ENCODE measurements at places on chromosomes 7 and 10.

- H3K4me3 ChIP-seq: no peak overlapping the region
- peaks cover 60% of the 10 kb centered on the region for H3K27me3 ChIP-seq
- no peak overlapping the region for H3K27ac ChIP-seq
- DNase-seq: no peak
Measured at GRCh38 chr7:29809533-29810155, 3.3 kb downstream of the WIPF3 start.

- no peak overlapping the region for H3K27ac ChIP-seq
- DNase-seq: no peak
- no peaks in the 10 kb centered on the region for H3K4me1 ChIP-seq
- no peak overlapping the region for H3K4me3 ChIP-seq
Measured at GRCh38 chr10:125840955-125841354, 17.6 kb downstream of the BCCIP start.

DNA sequence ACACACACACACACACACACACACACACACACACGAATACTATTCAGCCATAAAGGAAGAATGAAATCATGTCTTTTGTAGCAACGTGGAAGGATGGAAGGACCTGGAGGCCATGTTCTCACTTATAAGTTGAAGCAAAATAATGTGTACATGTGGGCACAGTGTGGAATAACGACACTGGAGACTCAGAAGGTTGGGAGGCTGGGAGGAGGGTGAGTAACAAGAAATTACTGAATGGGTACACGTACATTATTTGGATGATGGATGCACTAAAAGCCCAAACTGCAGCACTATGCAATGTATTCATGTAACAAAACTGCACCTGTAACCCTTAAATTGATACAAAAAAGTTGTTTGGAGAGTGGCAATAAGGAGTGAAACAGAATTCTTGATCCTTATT lies 32.1 kb downstream of the KMT2C start:
- H3K27ac ChIP-seq: no peak overlapping the region
- H3K4me3 ChIP-seq: no peak overlapping the region
- no peaks in the 10 kb centered on the region for H3K27me3 ChIP-seq
- DNase-seq: no peak
- H3K4me1 ChIP-seq: no peaks in the 10 kb centered on the region

DNA sequence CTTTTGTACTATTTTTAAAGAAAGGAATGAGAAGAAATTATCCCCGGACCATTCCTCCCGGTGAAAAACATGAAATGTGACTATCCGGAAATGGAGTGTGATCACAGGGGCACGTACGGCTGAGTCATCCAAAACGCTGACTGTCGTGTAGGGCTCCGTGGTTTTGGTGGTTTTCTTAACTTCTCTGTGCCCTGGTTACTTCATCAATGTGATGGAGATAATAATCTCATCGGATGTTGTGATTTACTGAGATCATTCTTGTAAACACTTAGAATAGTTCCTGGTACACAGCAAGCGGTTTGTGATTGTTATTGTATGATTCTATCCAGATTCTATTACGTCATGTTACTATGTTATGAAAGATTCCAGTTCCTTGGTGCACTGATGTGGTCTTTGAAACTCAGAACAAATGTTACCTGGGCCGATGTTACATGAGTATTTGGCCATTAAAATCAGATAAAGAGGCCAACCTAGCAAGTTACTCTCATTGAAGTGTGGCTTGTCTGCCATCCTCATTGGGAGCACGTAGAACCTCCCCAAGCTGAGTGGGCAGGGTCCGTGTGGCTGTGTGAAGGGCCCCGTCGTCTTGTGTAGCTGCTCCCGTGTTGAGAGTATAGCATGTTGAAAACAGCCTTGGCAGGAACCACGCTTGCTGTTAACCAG lies 99.5 kb downstream of the CAMK1D start:
- peaks cover 2% of the 10 kb centered on the region for H3K36me3 ChIP-seq
- peak overlapping the region; percentile 72 for H3K27ac ChIP-seq
- DNase-seq: peak; percentile 81
- peaks cover 31% of the 10 kb centered on the region for H3K4me1 ChIP-seq
- peaks cover 16% of the 10 kb centered on the region for H3K27me3 ChIP-seq
- peak overlapping the region; percentile 64 for H3K4me3 ChIP-seq

GRCh38 chr10:102927311-102928010 lies 9.4 kb downstream of the CNNM2 start:
- peaks cover 7% of the 10 kb centered on the region for H3K36me3 ChIP-seq
- no peak for DNase-seq
- peaks cover 25% of the 10 kb centered on the region for H3K4me1 ChIP-seq
- H3K4me3 ChIP-seq: no peak overlapping the region

DNA sequence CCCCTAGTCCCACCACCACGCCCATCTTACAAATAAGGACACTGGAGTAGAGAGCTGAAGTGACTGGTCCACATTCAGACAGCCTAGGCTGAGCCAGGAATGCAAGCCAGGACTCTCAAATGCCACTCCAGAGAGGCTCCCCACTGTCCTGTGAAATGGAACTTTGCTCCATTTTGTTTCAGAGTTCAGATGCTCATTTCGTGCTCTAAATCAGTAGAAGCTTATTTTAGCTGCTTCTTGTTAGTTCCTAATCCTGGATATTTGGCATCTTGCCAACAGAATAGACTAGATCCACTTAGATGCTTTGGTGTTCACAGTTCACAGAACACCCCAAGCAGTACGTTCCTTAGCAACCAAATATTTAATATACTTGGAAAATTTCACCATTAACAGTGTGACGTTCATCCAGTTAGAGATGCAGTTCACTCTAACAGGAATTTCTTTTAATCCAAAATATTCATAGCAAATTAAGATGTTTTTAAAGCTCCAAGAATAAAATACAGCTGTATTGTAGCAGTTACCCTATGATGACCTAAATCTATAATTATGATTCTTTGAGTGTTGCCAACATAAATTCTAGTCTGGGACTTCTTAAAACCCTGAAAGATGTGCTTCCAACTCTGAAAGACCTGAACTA lies 7.3 kb downstream of the MMP21 start:
- peaks cover 33% of the 10 kb centered on the region for H3K36me3 ChIP-seq
- no peak for DNase-seq
- no peak overlapping the region for H3K4me3 ChIP-seq

DNA sequence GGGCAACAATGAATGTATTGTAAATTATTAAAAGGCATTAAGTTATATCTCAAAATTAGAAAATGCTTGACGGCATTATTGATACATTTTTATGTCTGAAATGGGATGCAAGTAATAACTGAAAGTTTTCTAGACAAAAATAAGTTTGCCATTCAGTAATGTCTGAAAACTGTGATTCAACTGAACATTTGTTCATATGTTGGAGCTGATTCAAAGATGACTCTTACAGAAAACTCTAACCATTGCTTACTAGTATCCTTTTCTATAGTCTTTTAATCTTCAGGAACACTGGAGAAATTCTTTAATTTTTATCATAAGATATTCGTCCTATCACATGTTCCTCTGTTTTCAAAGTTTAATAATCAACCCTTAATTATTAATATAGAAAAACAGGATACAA lies 71.1 kb upstream of the TFEC start:
- H3K27ac ChIP-seq: no peak overlapping the region
- no peak overlapping the region for H3K4me3 ChIP-seq
- no peaks in the 10 kb centered on the region for H3K4me1 ChIP-seq
- H3K36me3 ChIP-seq: no peaks in the 10 kb centered on the region
- peaks cover 2% of the 10 kb centered on the region for H3K27me3 ChIP-seq

- H3K4me1 ChIP-seq: no peaks in the 10 kb centered on the region
- H3K27me3 ChIP-seq: no peaks in the 10 kb centered on the region
- no peaks in the 10 kb centered on the region for H3K36me3 ChIP-seq
- H3K4me3 ChIP-seq: no peak overlapping the region
- no peak overlapping the region for H3K27ac ChIP-seq
- no peak for DNase-seq
Measured at GRCh38 chr7:117839507-117839906, 33.7 kb downstream of the CTTNBP2 start.

DNA sequence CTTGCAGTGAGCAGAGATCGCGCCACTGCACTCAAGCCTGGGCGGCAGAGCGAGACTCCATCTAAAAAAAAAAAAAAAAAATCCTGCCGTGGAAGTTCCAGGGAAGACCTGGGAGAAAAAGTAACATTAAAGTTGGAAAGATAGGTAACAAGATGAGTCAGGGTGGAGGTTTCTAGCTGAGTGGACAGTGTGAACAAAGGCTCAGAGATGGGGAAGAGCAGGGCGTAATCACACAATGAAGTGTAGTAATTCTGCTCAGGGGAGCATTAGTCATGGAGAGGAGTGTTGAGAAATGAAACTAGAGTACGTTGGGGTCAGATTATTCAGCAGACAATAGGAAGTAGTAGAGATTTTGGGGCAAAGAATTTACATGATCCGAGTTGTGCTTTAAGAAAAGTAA lies 21.6 kb upstream of the WASL start:
- H3K36me3 ChIP-seq: no peaks in the 10 kb centered on the region
- no peak for DNase-seq
- peaks cover 4% of the 10 kb centered on the region for H3K27me3 ChIP-seq
- no peak overlapping the region for H3K27ac ChIP-seq

GRCh38 chr10:16497911-16498310 lies 23.8 kb downstream of the C1QL3 start:
- DNase-seq: no peak
- H3K36me3 ChIP-seq: no peaks in the 10 kb centered on the region
- no peak overlapping the region for H3K27ac ChIP-seq
- H3K4me1 ChIP-seq: no peaks in the 10 kb centered on the region
- H3K4me3 ChIP-seq: no peak overlapping the region

DNA sequence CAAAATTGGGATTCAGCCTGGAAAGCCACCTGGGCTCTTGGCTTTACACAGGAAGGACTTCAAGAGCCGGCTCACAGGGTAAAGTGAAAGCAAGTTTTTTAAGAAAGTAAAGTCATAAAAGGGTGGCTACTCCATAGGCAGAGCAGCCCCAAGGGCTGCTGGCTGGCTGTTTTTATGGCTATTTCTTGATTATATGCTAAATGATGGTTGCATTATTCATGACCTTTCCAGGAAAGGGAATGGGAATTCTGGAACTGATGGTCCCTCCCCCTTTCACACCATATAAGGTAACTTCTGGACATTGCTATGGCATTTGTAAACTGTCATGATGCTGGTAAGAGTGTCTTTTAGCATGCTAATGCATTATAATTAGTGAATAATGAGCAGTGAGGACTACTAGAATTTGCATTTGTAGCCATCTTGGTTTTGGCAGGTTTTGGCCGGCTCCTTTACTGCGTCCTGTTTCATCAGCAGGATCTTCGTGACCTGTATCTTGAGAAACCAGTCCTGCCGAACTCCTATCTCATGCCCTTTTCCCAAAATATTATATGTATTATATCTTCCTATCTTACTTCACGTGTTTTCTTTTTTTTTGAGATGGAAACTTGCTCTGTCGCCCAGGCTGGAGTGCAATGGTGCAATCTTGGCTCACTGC lies 80.5 kb downstream of the HECW1 start:
- no peaks in the 10 kb centered on the region for H3K36me3 ChIP-seq
- H3K4me3 ChIP-seq: no peak overlapping the region
- peaks cover 5% of the 10 kb centered on the region for H3K27me3 ChIP-seq
- H3K27ac ChIP-seq: no peak overlapping the region
- DNase-seq: no peak

GRCh38 chr7:73341877-73342276 lies 13.9 kb downstream of the FKBP6 start:
- H3K4me1 ChIP-seq: no peaks in the 10 kb centered on the region
- DNase-seq: no peak
- no peak overlapping the region for H3K27ac ChIP-seq
- H3K27me3 ChIP-seq: peaks cover 5% of the 10 kb centered on the region

DNA sequence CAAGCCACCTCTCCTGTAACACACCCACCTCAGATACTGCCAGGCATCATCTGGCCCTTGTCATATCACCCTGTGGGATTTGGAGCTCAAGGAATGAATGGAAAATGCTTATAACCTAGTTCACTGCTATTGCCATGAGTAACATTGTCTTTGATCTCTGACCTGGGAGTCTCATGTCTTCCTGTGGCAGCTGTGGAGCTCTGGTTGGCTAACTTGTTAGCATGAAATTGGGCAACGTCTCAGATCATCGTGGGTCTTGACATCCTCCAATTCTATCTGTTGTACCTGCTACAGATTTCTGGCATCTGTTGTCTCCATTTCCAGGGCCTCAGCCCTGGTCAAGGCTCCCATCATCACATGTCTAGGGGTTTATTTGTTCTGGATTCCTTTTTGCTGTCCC lies 2.2 kb upstream of the TMEM270 start:
- H3K27me3 ChIP-seq: peaks cover 24% of the 10 kb centered on the region
- H3K4me1 ChIP-seq: peaks cover 8% of the 10 kb centered on the region
- no peak overlapping the region for H3K27ac ChIP-seq
- DNase-seq: no peak
- H3K36me3 ChIP-seq: no peaks in the 10 kb centered on the region
- no peak overlapping the region for H3K4me3 ChIP-seq

GRCh38 chr10:7117806-7118674 lies 292.8 kb downstream of the SFMBT2 start:
- no peak overlapping the region for H3K27ac ChIP-seq
- H3K27me3 ChIP-seq: peaks cover 14% of the 10 kb centered on the region
- H3K4me1 ChIP-seq: peaks cover 6% of the 10 kb centered on the region
- H3K36me3 ChIP-seq: peaks cover 1% of the 10 kb centered on the region
- no peak for DNase-seq

- peak; percentile 69 for DNase-seq
- peaks cover 19% of the 10 kb centered on the region for H3K36me3 ChIP-seq
Measured at GRCh38 chr10:35336084-35336831, at the start of gene CCNY. CCNY (plus strand) TSS chr10:35336509; CDS start chr10:35337054, 545 bp downstream.
